Activated T-helper 2 cell treated with anti-CD3 and anti-CD28 coated beads, Interferon-gamma antibody, Interleukin-2, Interleukin-4, amounts not matched to agents 10 μg/mL and 5 μg/mL and 100 μg/mL, durations not matched to agents 14 hours and 24 hours and 36 hours (primary cell): ENCODE measurements at places on chromosomes 6 and 20. TPM values are rescaled to one million over a fixed set of nuclear protein-coding genes. Genes with fewer than 3 reads are reported as not detected.

DNA sequence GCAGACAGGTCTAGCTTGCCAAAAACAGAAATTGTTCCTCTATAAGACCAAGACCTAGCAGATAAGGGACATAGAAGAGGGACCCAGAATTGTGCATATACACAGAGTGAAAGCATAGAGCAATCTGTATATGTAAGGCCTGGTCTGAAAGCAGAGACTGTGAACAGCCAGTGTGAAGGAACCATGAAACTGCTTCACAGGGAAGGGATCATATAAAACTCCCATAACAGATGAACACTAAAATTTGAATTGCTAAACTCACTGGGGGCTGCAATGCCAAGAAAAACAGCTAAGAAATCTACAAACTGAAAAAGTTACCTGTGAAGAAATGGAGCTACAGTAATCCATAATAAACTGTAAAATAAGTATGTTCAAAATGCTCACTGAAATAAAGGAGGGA is 7.0 kb downstream of the ZUP1 start:
- H3K4me1 ChIP-seq, result peaks cover 40% of the 10 kb centered on the region
- H3K27ac ChIP-seq, result no peak overlapping the region
- H3K4me3 ChIP-seq, result no peak overlapping the region
- no peaks in the 10 kb centered on the region for H3K27me3 ChIP-seq
- peaks cover 69% of the 10 kb centered on the region for H3K36me3 ChIP-seq
- DNase-seq, result no peak

The SYNDIG1 gene
- total RNA-seq, result not detected in 2 replicates

The SOBP gene
- total RNA-seq, result 0.02 and 0.18 TPM in 2 replicates

The FOXA2 gene
- not detected in 2 replicates for total RNA-seq

DNA sequence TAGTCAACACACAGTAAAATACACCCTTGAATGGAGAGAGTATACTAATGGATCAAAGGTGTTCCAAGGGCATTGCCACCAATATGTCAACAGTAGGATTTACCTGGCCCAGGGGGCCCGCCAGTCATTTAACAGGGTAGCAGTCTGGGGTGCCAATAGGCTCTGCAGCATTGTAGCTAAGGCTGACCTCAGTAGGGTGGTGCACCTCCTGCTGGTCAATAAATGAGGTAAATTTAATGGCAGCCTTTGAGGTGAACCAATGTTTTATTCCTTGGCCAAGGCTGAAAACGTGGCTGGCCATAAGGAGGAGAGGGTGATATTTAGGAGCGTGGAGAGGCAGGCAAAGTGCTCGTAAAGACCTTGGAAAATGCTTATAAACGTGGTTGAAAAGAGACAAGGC is 147.2 kb downstream of the RPS12 start:
- H3K27me3 ChIP-seq, result peaks cover 31% of the 10 kb centered on the region
- no peak for DNase-seq
- H3K36me3 ChIP-seq, result no peaks in the 10 kb centered on the region
- H3K4me3 ChIP-seq, result no peak overlapping the region
- no peak overlapping the region for H3K27ac ChIP-seq

DNA sequence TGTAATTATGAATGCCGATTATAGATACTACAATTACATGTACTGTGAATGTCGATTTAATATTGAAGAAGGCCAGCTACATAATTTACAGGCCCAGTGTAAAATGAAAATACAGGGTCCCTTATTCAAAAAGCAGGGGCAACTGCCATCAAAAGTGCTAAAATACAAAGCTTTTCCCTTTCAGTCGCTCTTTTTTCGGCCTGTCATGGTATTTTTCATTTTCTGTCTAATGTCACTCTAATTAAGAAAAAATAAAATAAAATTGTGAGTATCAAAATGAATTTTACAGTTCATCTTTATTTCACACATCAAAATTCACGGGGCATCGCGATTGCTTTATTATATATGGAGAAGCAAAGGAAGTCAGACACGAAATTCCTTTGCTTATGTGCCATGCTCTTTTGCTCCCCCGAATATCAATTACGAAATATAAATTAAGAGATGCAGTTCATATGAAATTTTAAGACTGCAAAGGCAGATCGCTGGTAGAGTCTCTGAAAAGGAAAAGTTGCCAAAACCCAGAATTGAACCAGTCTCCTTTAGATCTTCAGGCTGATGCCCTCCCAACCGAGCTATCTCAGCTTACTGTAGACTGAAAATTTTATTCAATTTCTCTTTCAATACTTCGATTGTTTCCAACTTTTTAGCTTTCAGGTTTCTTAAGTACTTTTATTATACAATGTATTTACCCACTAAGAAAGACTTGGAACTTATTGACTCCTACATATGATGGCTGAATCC is 197.0 kb downstream of the TRIM27 start:
- no peaks in the 10 kb centered on the region for H3K36me3 ChIP-seq
- H3K27ac ChIP-seq, result no peak overlapping the region
- DNase-seq, result no peak

- no peaks in the 10 kb centered on the region for H3K36me3 ChIP-seq
- peaks cover 28% of the 10 kb centered on the region for H3K27me3 ChIP-seq
- no peaks in the 10 kb centered on the region for H3K4me1 ChIP-seq
- H3K4me3 ChIP-seq, result no peak overlapping the region
- no peak overlapping the region for H3K27ac ChIP-seq
- DNase-seq, result no peak
Measured at GRCh38 chr20:4513720-4514119, 208.0 kb upstream of the PRND start.

The TFAP2A gene
- 0.23 TPM in 1 of 2 replicates, not detected in the other for total RNA-seq

The CHRNA4 gene
- total RNA-seq, result not detected in 2 replicates

DNA sequence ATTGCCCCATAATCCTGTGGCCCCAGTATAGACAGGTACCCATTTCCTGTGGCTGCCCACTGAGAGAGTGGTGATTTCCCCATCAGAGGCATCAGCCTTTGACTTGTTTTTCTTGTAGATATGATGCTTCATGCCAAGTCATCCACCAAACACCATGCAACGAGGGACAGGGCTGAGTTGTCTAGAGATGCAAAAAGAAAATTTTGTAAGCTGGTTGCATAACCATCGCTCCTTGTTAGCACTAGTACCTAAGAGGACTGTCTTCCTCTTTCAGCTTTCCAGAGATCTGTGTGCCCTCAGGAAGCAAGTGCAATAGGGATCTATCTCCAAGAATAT is 166.8 kb downstream of the BCAS1 start:
- peaks cover 48% of the 10 kb centered on the region for H3K4me1 ChIP-seq
- no peak overlapping the region for H3K27ac ChIP-seq
- no peaks in the 10 kb centered on the region for H3K36me3 ChIP-seq
- H3K4me3 ChIP-seq, result no peak overlapping the region
- no peaks in the 10 kb centered on the region for H3K27me3 ChIP-seq

The WFDC2 gene
- total RNA-seq, result not detected in 2 replicates

DNA sequence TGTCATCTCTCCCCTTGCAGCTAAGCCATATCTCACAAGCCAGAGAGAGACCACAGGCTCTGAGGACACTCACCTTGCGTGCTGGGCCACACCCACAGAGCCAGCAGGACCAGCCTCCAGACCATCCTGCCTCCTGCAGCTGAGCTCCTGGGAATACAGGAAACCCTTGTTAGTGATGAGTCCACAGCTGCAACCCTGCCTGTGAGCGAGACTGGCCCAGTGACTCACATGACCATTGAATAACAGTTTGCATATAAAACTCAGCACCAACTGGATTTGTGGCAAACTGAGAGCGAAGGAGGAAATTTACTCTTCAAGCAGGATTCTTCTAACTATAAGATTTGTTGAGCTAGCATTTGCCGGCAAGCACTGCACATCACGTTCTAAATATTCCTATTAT is 3.0 kb downstream of the THBS2 start:
- H3K27me3 ChIP-seq, result peaks cover 49% of the 10 kb centered on the region
- DNase-seq, result no peak
- no peaks in the 10 kb centered on the region for H3K4me1 ChIP-seq
- no peaks in the 10 kb centered on the region for H3K36me3 ChIP-seq
- no peak overlapping the region for H3K4me3 ChIP-seq

The LY6G6F gene
- total RNA-seq, result not detected in 2 replicates

DNA sequence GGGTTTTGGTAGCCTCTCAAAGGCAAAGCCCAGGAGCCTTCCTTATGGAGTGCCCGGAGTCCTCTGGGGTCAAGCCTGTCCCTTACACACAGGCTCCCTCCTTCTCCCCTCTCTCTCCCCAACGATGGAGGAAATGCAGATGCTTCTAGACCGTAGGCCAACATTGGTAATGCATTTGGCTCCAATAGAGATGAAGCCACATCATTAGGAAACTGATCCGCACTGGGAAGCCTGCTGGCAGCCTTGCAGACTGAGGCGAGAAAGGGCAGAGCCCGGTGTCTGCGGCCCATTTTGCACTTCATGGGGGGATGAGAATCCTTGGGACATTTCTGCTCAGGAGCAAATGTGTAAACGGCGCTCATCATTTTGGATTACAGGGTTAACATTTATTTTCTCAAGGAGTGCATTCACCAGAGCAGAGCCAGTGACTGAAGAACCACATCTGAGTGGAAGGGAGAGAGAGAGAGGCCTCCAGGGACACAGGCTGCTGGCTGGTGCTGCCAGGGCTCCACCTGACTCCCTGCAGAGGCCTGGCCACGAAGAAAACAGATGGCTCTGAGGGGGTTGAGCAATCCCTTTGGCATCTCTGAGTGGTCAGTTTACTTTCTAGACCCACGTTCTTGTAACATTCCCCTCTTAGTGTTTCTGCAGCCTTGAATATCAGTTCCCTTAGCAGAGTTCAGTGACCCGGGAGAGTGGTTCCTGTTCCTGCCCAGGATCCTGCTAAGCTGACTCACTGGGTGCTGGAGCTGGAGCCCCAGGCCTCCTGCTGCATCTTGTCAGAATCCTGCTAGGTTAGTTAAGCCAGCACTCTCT is 4.4 kb upstream of the CST3 start:
- no peaks in the 10 kb centered on the region for H3K36me3 ChIP-seq
- H3K27me3 ChIP-seq, result peaks cover 13% of the 10 kb centered on the region
- H3K27ac ChIP-seq, result no peak overlapping the region
- no peak overlapping the region for H3K4me3 ChIP-seq

DNA sequence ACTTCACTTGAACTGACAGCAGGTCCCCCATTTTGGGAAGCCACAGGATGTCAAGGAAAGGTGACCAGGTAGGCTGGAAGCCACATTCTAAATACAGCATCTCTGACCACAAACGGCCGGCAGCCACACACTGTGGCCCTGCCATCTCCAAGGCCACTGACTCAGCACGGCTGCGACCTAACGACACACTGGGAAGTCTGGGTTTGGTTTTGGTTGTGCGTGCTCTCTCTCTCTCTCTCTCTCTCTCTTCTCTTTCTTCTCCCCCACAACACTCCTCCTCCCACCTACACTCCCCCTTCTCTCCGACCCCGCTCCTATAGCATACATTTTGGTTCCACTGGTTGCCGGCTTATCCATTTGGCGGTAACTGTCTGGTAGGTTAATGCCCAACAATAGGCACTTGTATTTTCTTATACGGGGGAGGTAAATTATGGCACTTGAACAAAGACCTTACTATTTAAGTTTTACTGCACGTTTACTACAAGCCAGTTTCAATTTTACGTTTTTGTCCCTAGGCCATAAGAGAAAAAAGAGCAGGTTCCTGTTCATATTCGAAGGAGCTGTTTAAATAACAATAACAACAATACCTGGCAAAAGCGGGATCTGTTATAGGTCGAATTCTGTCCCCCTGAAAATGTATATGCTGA is 103.6 kb downstream of the GMDS start:
- no peaks in the 10 kb centered on the region for H3K36me3 ChIP-seq
- no peaks in the 10 kb centered on the region for H3K4me1 ChIP-seq
- peaks cover 2% of the 10 kb centered on the region for H3K27me3 ChIP-seq
- DNase-seq, result no peak

DNA sequence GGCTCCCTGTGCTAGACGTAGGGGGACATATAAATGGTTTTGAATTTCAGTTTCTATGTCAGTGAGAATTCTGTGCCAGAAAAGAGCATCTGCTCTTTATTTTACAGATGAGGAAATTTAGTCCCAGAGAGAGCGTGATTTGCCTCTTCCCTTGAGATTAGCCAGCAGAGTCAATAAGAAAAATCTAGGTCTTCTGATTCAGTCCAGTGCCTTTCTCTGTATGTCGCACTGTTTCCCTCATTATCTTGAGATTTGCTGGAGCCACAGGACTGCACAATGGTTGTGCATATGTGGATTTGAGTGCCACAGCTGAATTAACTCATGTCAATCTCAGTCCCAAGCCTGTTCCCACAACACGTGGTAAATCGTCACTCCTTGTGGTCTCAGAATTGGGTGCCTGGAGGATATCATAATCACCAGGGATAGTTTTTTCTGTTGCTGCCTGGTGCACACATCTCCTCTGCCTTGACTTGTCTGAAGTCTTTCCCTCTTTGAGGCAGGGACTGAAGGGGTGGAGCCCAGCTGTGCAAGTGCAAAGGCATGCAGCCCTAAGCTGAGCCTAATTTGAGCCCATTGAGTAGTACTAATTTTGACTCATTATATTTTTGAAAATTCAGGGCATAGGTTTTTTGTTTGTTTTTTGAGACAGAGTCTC is 276.7 kb downstream of the SOX4 start:
- no peak overlapping the region for H3K27ac ChIP-seq
- H3K27me3 ChIP-seq, result no peaks in the 10 kb centered on the region
- DNase-seq, result no peak
- no peak overlapping the region for H3K4me3 ChIP-seq

GRCh38 chr6:84809455-84809854 is 45.1 kb upstream of the TBX18 start:
- no peaks in the 10 kb centered on the region for H3K4me1 ChIP-seq
- no peak for DNase-seq
- no peak overlapping the region for H3K27ac ChIP-seq
- no peaks in the 10 kb centered on the region for H3K27me3 ChIP-seq
- no peak overlapping the region for H3K4me3 ChIP-seq

The HLA-DQB2 gene
- total RNA-seq, result 0.25 and 0.30 TPM in 2 replicates

GRCh38 chr6:7215798-7216231 is 97.2 kb downstream of the SSR1 start:
- DNase-seq, result no peak
- peaks cover 59% of the 10 kb centered on the region for H3K36me3 ChIP-seq
- no peak overlapping the region for H3K4me3 ChIP-seq

DNA sequence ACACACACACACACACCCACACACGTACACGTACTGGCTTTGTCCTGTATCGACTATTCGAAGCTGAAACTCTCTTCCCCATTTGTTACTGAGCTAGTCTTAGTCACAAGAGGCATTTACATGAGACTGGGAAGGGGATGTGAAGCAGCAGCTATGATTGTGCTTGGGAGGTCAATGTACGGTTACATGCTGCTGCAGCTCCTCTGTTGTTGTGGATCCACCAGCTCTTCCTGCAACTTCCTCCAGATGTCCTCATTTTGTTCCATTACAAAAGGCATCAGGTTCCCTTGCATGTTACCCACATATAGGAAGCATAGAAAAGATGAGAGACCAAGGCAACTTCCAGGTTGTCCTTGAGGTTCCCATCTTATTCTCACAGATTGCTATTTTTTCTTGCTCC is 612.4 kb upstream of the IMPG1 start:
- DNase-seq, result no peak
- H3K4me3 ChIP-seq, result no peak overlapping the region
- H3K27me3 ChIP-seq, result no peaks in the 10 kb centered on the region
- H3K36me3 ChIP-seq, result no peaks in the 10 kb centered on the region
- H3K4me1 ChIP-seq, result no peaks in the 10 kb centered on the region

DNA sequence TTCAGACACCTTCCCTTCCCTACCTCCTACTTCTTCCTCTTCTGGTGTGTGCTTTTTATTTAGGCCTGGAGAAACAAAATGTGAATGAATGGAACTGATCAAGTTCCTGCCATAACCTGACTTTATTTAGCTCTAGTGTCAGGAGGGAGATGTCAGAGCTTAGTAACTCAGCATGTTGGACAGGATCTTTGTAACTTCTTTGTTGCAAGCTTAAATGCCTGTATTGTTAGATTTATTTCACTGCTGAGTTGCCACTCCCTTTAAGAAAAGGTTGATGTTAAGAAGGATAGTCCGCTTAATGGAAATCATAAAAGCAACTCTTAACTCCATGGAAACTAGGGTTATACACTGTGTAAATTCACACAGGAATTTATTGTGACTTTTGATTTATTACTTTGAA is 2.2 kb downstream of the FAM120B start:
- peaks cover 26% of the 10 kb centered on the region for H3K4me1 ChIP-seq
- peaks cover 23% of the 10 kb centered on the region for H3K36me3 ChIP-seq
- H3K27me3 ChIP-seq, result peaks cover 8% of the 10 kb centered on the region
- H3K27ac ChIP-seq, result no peak overlapping the region
- peak overlapping the region; percentile 47 for H3K4me3 ChIP-seq

The FABP7 gene
- not detected in 2 replicates for total RNA-seq
